Urothelium cell line (cell line): ENCODE measurements at places on chromosomes 7 and 10.

GRCh38 chr10:95787447-95787846 lies 31.5 kb downstream of the ENTPD1 start:
- DNase-seq: no peak

DNA sequence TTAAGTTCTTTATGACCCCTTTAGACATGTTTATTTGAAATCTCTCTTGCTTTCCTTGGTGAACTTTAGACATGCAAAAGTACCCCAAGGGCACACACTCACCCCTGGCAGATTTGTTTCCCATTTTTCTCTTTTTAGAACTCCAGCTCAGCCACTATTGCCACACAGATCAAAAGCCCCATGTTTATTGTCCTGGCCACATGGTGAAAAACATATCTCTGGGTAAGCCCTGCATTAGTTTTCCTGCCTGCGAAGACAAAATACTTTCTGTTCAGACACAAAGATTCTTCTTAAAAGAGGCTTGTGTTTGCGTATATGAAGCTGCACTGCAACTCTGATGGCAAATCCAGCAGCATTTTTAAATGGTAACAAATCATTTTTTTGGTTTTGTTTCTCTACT lies 200.0 kb downstream of the POLR1F start:
- DNase-seq: no peak

DNA sequence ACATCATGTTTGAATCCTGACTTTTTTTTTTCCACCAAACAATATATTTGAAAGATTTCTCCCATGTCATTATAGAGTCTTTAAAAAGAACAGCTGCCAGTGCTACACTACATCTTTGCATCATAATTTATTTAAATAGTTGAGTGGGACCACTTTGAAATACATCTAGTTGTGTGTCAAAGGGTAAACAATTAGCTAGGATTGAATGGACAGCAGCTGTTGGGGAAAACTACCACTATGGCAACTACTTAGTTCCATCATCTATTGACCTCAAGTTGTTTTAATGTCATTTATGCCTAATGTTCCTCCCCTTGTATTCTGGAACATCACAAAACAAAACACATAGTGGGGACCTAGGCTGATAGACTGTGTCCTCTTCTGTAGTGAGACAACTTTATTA lies 985.1 kb downstream of the SORCS1 start:
- no peak for DNase-seq

GRCh38 chr7:130446259-130446658 lies 5.4 kb upstream of the CEP41 start:
- no peak for DNase-seq

DNA sequence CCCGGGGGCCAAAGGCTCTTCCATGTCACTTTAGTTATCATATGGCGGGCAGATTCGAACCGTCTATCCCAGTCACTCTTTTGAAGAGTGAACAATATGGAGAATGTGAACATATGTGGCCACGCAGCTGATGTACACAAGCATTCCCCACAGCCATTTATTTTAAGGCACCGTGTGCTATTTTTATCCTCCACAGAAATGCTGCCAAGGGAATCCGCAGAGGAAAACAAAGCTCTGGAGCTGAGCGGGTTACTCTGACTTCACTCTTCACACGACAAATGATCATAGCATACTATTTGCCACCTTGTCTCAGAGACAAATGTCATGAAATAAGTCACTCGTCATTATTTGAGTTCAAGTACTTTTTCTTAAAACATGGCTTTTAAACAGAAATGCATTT lies 100.3 kb downstream of the CTBP2 start:
- DNase-seq: no peak

GRCh38 chr10:115951242-115951641 lies 321.8 kb downstream of the GFRA1 start:
- no peak for DNase-seq

- DNase-seq: peak; percentile 66
Observed at GRCh38 chr7:50962281-50962883, 179.7 kb upstream of the GRB10 start.

- DNase-seq: peak; percentile 5
Observed at GRCh38 chr7:121081327-121081936, 92.9 kb downstream of the CPED1 start.
